Neural crest cell (in vitro differentiated cells): ENCODE measurements at places on chromosomes 5 and 9. TPM values are rescaled to one million over a fixed set of nuclear protein-coding genes. Genes with fewer than 3 reads are reported as not detected.

DNA sequence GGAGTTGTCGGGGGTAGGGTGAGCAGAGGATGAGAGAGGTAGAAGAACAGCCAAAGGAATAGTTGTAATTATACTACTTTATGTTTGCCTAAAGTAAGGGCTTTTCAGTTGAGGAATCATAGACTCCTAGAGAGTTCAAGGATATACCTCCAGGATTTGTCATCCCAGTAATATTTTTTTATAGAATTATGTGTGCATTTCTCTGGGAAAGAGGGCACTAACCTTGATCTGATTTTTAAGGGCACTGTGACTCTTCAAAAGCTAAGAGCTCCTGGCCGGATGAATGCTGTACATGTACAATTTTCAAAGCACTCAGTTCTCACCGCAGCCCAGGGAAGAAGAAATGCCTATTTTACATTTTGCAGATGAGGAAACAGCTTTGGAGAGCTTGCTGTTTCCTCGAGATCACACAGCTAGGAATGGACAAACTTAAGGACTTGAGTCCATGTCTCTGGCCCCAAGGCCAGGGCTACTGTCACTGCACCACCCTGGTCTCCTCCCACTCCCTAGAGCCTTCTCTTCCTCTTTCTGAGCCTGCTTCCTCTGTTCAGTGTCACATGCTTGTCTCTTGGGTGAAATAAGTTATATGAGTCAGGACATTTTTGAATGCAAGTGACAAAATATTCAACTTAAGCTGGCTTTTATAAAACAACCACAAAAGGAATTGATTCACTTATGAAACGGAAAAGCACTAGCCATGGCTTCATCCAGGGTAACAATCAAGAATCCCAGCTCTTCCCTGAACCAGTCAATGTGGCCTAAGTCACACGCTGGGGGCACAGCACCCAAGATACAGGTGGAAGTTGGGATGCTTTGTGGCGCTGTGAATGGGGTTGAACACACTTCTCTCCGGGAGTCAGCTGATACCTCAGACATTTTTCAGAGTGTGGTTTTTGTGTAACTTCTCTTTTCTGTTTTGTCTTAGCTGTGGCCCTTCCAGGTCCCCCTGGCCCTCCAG lies 45.7 kb upstream of the TGFBR1 start:
- no peak for DNase-seq
- peaks cover 40% of the 10 kb centered on the region for H3K27me3 ChIP-seq
- H3K4me1 ChIP-seq: no peaks in the 10 kb centered on the region
- no peak overlapping the region for H3K4me3 ChIP-seq

DNA sequence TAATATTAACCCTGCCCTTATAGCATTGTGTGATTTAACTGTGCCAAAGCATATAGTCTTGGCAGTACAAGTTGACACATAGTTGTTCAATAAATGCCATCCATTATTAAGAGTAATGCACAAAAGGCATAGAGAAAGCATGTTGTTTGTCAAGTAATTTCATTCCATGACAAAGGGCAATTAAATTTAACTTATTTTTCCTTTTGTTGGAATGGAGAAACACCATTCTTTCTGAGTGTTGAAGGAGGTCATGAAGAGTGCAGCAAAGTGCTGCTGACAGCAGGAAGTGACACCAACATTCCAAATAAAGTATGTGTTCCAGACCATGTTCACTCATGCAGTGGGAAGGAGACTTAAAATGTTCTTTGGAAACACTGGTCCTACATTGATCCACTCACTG lies 29.1 kb downstream of the ANKDD1B start:
- H3K4me3 ChIP-seq: no peak overlapping the region
- peaks cover 3% of the 10 kb centered on the region for H3K4me1 ChIP-seq
- no peaks in the 10 kb centered on the region for H3K27me3 ChIP-seq
- no peak for DNase-seq
- H3K36me3 ChIP-seq: no peaks in the 10 kb centered on the region

DNA sequence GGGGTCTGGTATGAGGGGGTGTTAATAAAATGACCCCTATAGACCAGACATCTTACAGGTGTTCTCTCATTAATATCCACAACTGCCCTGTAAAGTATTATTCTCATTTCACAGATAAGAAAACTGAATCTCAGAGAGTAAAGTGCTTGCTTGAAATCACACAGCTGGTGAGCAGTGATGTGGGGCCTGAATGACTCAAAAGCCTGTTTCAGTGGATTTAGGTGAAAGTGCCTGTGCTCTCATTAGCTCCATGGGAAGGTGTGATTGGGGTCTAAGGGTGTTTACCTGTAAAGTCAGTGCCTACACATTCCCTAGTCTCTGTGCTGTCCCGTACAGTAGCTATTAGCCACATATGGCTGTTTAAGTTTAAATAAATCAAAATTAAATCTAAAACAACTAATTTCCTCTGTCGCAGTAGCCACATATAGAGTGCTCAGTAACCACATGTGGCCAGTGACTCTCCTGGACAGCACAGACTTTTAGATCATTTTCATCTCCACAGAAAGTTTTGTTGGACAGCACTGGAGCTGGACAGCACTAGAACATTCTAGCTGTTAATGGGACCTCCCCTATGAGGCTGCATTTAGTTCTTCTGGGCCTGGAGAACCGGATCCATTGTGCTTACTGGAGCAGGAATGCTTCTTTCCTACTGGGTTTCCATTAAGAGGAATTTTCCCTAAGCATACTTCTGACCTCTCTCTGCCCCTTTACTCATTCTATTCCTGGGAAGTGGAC lies 52.5 kb upstream of the SEMA6A start:
- no peak overlapping the region for H3K4me3 ChIP-seq
- H3K36me3 ChIP-seq: no peaks in the 10 kb centered on the region
- H3K27me3 ChIP-seq: no peaks in the 10 kb centered on the region
- no peak for DNase-seq
- no peak overlapping the region for H3K27ac ChIP-seq
- no peaks in the 10 kb centered on the region for H3K4me1 ChIP-seq

GRCh38 chr9:1065130-1065529 lies 15.0 kb downstream of the DMRT2 start:
- no peak overlapping the region for H3K27ac ChIP-seq
- peaks cover 24% of the 10 kb centered on the region for H3K27me3 ChIP-seq
- H3K4me3 ChIP-seq: no peak overlapping the region
- no peaks in the 10 kb centered on the region for H3K4me1 ChIP-seq

GRCh38 chr9:132348676-132349075 lies 6.1 kb downstream of the SETX start:
- DNase-seq: no peak
- H3K27me3 ChIP-seq: no peaks in the 10 kb centered on the region
- H3K4me1 ChIP-seq: peaks cover 17% of the 10 kb centered on the region
- H3K4me3 ChIP-seq: no peak overlapping the region
- peaks cover 8% of the 10 kb centered on the region for H3K36me3 ChIP-seq
- no peak overlapping the region for H3K27ac ChIP-seq

DNA sequence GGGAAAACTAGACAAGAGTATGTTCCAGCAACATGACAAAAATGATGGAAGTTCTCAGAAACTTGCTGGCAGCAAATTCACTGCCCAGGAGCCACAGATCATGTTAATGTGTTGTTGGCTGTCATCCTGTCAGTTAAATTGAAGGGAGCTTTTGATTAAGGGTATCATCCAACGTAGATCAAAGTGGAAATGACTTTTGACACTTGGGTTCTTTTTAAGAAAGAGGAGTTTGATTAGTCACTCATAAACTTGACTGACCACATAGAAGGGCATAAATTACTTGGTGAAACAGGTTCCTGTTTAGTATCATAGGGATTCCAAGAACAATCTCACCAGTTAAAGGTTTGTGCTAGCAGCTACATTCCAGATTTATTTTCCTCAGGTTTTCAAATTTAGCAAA lies 288.7 kb downstream of the CSNK1G3 start:
- no peak overlapping the region for H3K4me3 ChIP-seq
- no peaks in the 10 kb centered on the region for H3K27me3 ChIP-seq
- no peak overlapping the region for H3K27ac ChIP-seq
- peaks cover 17% of the 10 kb centered on the region for H3K36me3 ChIP-seq
- DNase-seq: no peak
- H3K4me1 ChIP-seq: peaks cover 42% of the 10 kb centered on the region

DNA sequence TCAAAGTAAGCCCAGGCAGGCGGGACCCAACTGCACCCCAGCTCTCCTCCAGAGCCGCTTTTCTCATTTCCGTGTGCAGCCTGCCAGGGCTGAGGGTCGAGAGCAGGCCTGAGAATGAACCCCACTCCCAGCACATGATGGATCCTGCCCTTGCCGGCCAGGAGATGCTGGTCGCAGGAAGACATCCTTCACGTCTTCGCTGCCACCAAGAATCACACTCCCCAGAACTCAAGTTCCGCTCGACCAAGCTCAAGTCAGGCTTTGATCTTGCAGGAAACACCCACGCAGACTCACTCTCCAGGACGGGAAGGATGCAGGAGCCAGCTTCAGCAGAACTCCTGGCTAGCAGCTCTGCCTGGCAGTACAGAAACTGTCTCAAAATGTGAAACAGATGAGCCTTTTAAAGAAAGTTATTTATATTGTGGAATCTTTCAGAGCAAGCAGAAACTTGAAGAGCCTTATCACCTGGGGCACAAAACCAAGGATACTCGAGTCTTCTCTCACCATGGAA lies 102.4 kb downstream of the ROR2 start:
- no peak overlapping the region for H3K4me3 ChIP-seq
- DNase-seq: no peak
- H3K27ac ChIP-seq: peak overlapping the region; percentile 46
- no peaks in the 10 kb centered on the region for H3K36me3 ChIP-seq
- H3K4me1 ChIP-seq: peaks cover 48% of the 10 kb centered on the region
- H3K27me3 ChIP-seq: no peaks in the 10 kb centered on the region

GRCh38 chr5:14267991-14268708 lies 125.0 kb downstream of the TRIO start:
- no peaks in the 10 kb centered on the region for H3K27me3 ChIP-seq
- DNase-seq: no peak
- H3K4me1 ChIP-seq: peaks cover 60% of the 10 kb centered on the region
- peak overlapping the region; percentile 13 for H3K4me3 ChIP-seq
- H3K27ac ChIP-seq: no peak overlapping the region
- no peaks in the 10 kb centered on the region for H3K36me3 ChIP-seq

DNA sequence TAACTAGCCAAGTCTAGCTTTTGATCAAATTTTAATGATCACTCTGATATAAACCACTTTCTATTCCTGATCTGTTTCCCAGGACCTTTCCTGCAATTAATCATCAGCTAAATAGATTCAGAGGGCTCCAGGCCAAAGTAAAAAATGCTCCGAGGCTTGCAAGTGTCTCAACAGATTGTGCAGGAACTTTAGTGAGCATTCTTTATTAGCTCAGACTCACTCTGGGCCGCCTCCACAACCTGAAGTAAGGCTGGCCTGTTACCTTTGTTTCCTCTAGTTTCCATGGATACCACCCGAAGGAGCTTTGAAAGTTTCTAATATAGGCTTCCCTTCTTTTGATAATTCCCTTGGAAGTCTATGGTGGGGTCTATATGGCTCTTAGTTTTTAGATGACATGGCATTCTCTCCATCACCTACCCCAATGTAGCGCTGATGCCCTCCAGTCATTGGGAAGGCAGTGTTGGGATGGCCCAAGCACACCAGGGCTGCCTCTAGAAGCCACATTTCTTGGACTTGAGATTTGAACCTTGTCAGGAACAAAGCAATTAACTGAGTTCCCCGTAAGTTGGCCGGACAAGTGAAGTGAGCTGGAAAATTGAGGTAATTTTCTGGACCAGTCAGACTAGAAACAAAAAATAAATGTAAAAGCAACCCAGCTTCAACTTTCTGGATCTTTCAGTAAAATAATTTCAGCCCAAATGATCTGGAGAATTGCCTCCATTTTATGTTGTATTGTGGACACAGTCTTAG lies 97.6 kb upstream of the LHFPL2 start:
- H3K4me1 ChIP-seq: peaks cover 37% of the 10 kb centered on the region
- no peaks in the 10 kb centered on the region for H3K36me3 ChIP-seq
- no peak for DNase-seq
- H3K27ac ChIP-seq: no peak overlapping the region
- H3K4me3 ChIP-seq: no peak overlapping the region

CCIN gene
- total RNA-seq: not detected in 2 replicates

DNA sequence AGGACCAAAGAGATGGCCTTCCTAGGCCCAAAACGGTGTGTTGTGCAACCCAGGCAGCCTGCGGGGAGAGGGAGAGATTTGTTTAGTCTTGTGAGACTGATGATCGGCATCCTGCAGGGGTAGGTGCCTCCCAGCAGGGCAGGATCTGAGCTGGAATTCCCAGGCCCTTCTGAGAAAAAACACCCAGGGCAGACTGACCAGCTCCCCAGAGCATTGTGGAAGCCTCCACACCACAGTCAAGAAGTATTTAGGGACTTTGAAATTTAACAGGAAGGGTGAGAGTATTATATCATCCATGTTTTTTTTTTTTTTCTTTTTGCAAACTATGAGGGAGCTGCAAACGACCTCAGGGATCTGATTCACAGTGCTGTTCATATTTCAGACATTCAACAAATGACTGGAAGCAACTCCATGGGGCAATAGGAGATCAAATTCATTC lies 104.5 kb upstream of the LHFPL2 start:
- no peak overlapping the region for H3K4me3 ChIP-seq
- H3K27me3 ChIP-seq: no peaks in the 10 kb centered on the region
- peak overlapping the region; percentile 43 for H3K27ac ChIP-seq
- H3K4me1 ChIP-seq: peaks cover 6% of the 10 kb centered on the region
- no peak for DNase-seq

TMEM174 gene
- not detected in 2 replicates for total RNA-seq

GRCh38 chr5:83891261-83891660 lies 170.6 kb upstream of the HAPLN1 start:
- H3K4me1 ChIP-seq: no peaks in the 10 kb centered on the region
- H3K36me3 ChIP-seq: no peaks in the 10 kb centered on the region
- no peak overlapping the region for H3K27ac ChIP-seq

PLAC8L1 gene
- total RNA-seq: 1.8 and 3.3 TPM in 2 replicates

SPINK7 gene
- total RNA-seq: not detected in 2 replicates

DNA sequence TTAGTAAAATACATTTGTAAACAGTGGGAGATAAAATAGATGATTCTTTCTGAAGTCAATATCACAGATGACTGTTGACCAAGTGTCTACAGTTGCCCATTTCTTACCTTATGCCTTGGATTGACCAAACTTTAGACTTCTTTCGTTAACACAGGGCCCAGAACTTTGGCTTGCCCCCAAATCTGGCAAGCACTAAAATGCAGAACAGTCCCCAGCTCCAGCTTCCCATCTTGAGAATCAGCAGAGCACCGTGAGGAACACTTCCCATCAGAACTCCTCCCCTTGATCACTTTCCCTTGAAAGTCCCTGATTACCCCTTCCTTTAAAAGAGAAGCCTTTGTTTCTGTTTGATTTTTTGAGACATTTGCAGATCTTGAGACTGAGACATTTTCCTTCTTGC lies 1039.9 kb downstream of the TLE1 start:
- no peaks in the 10 kb centered on the region for H3K4me1 ChIP-seq
- DNase-seq: no peak
- no peak overlapping the region for H3K27ac ChIP-seq

DNA sequence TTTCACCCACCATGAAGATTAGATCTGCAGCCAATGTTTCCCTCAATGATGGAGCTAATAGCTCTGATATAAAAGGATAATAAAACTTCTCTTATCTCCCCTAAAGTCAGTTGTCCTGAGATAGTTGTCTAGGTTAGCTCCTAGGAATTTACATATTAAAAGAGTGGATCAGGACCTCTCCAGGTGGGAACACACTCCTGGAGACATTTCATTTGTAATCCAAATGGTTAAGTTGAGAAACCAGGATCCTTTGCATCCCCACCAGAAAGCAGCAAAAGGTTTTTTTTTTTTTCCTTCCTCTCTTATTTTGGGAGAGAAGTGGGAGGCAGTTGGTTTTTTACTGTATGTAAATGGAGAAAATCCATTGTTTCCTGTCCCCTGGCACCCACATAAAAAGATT lies 182.5 kb upstream of the FBXL17 start:
- H3K27ac ChIP-seq: no peak overlapping the region
- no peaks in the 10 kb centered on the region for H3K36me3 ChIP-seq
- no peak for DNase-seq
- H3K4me1 ChIP-seq: peaks cover 13% of the 10 kb centered on the region
- H3K27me3 ChIP-seq: no peaks in the 10 kb centered on the region
- H3K4me3 ChIP-seq: no peak overlapping the region
